ENCODE measurements at places on chromosomes 12 and 14.
A peak's percentile ranks its signal among the peaks of the same experiment; 100 is the strongest.

- H3K27ac ChIP-seq = no peak overlapping the region
- no peaks in the 10 kb centered on the region for H3K36me3 ChIP-seq
- no peak for DNase-seq
- H3K27me3 ChIP-seq = no peaks in the 10 kb centered on the region
Measured at GRCh38 chr12:29799591-29799990, 15.8 kb upstream of the TMTC1 start.

DNA sequence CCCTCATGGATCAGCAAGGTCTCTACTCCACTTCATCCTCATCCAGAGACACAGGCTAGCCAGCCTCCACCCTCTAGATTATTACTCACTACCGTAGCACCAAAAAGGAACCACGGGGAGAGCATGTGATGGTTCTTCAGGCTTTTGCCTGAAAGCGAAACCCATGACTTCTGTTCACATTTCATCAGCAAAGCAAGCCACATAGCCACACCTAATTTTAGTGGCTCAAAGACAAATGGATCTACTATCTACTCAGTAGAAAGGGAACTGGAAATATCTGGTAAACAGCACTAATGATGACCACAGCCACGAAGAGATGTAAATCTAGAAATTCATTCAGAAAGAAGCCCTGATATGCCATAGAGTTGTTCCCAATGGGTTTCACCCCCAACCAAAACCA is 51.4 kb downstream of the VCPKMT start:
- H3K4me1 ChIP-seq = peaks cover 30% of the 10 kb centered on the region
- no peak overlapping the region for H3K4me3 ChIP-seq
- DNase-seq = peak; percentile 65
- H3K27ac ChIP-seq = peak overlapping the region; percentile 7
- H3K36me3 ChIP-seq = no peaks in the 10 kb centered on the region

DNA sequence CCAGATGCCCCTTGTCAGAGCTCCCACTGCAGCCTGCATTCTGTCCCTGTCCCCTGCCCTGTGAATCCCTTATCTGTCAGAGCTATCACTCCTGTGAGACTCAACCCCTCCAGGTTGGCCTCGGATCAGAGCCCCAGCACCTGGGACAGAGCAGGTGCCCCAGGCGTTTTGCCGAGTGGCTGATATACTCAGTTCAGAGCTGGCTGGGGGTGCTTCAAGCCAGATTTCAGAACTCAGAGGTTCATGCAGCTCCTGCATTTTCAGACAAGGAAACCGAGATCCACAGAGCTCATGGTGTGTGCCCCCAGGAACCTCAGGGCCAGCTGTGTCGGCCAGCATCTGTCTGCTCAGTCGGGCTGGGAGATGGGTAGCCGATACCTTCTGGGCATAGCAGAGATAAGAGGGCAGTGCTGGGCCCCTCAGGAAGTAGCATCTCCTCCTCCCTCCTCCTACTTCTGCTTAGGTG is 228.0 kb upstream of the RTL1 start:
- no peak for DNase-seq
- no peaks in the 10 kb centered on the region for H3K27me3 ChIP-seq
- no peak overlapping the region for H3K27ac ChIP-seq
- no peaks in the 10 kb centered on the region for H3K36me3 ChIP-seq
- no peaks in the 10 kb centered on the region for H3K4me1 ChIP-seq

- peaks cover 71% of the 10 kb centered on the region for H3K4me1 ChIP-seq
- H3K27me3 ChIP-seq = no peaks in the 10 kb centered on the region
- no peak for DNase-seq
Measured at GRCh38 chr14:64508215-64508776, 3.7 kb downstream of the ZBTB1 start.

DNA sequence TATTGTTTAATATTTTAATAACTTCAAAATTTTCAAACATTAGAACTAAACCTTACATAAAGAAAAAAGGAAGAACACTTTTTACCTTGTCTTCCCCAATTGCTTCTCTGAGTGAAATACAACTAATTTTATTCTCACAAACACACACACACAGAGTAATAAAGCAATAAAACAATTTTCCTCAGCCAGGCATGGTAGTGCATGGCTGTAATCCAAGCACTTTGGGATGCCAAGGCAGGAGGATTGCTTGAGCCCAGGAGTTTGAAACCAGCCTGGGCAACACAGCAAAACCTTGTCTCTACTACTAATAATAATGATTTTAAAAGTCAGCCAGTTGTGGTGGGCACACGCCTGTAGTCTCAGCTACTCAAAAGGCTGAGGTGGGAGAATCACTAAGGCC is 13.1 kb downstream of the PPP1R12A start:
- H3K27me3 ChIP-seq = no peaks in the 10 kb centered on the region
- DNase-seq = no peak
- H3K27ac ChIP-seq = no peak overlapping the region
- peaks cover 23% of the 10 kb centered on the region for H3K4me1 ChIP-seq
- no peak overlapping the region for H3K4me3 ChIP-seq
- no peaks in the 10 kb centered on the region for H3K36me3 ChIP-seq

DNA sequence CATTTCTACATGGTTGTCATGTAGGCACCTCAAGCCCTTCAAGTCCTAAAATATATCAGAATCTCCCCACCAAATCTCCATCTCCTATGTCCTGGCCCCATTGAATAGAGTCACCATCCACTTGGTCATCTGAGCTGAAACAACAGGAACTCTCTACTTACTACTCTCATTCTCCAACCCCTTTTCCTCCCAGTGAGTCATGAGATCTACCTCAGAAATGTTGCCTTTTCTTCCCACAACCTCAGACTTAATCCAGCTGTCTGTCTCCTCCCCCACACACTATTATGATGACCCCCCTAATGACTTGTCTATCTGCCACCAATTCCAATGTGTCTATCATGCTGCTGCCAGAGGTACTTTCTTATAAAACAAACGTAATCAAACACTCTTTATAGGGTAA is 72.3 kb upstream of the TMEM263 start:
- no peaks in the 10 kb centered on the region for H3K4me1 ChIP-seq
- H3K27me3 ChIP-seq = no peaks in the 10 kb centered on the region
- H3K27ac ChIP-seq = no peak overlapping the region
- DNase-seq = no peak
- no peak overlapping the region for H3K4me3 ChIP-seq
- no peaks in the 10 kb centered on the region for H3K36me3 ChIP-seq

- no peak for DNase-seq
- H3K4me3 ChIP-seq = no peak overlapping the region
- no peaks in the 10 kb centered on the region for H3K27me3 ChIP-seq
- no peaks in the 10 kb centered on the region for H3K36me3 ChIP-seq
- no peak overlapping the region for H3K27ac ChIP-seq
Measured at GRCh38 chr12:5102261-5102789, 58.6 kb downstream of the KCNA5 start.

DNA sequence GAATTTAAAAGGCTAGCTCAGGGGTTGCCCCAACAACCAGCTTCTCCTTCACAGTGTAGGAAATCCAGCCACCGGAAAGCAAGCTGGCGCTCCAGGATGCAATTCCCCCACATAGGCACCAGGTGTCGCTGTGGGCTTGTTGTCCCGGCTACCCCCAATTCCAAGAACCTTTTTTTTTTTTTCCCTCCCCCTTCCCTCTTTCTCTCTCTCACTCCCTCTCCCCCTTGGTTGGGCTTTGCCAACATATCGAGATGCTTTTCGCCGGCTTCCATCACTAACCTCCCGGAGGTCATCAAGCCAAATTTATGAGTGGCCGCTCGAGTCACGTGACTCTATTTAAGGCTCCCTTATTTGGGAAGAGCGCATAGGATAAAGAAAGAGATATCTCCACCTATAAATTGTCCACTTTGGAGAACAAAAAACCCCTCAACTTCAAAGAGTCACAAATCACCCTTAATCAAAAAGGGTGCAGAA is at the start of gene HOXC5:
HOXC5 (plus strand) TSS at position 424 of the 474 bp plus-strand sequence. CDS start 73 bp downstream, outside the sequence.
- H3K27ac ChIP-seq = no peak within 1 kb of the TSS
- H3K4me3 ChIP-seq = peak within 1 kb of the TSS; percentile 28
- peaks cover 12% of the 10 kb centered on the region for H3K4me1 ChIP-seq
- peaks cover 66% of the 10 kb centered on the region for H3K27me3 ChIP-seq
- DNase-seq = no peak
- no peaks in the 10 kb centered on the region for H3K36me3 ChIP-seq

DNA sequence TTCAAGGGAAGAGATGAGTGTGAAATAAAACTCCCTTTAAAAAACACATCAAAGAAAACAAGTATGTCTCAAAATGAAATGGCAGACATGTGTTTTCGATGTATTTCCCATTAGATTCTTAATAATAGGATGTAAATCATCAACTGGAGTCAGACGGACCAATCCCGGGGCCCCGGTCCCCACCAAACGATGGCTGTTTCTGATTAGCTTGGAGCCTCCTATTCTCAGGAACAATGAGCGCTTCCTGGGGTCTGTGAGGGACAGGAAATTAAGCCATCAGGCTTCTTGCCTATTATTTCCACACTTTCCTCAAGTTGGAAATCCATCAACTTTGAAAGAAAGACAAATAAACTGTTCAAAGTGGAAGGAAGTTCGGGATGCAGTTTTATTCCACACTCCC is 179.4 kb downstream of the EFCAB11 start:
- H3K36me3 ChIP-seq = no peaks in the 10 kb centered on the region
- peaks cover 14% of the 10 kb centered on the region for H3K4me1 ChIP-seq
- H3K4me3 ChIP-seq = no peak overlapping the region
- no peak for DNase-seq
- H3K27ac ChIP-seq = no peak overlapping the region

GRCh38 chr14:106877517-106877916 is 1351.1 kb downstream of the TMEM121 start:
- H3K27me3 ChIP-seq = no peaks in the 10 kb centered on the region
- no peak overlapping the region for H3K4me3 ChIP-seq
- no peaks in the 10 kb centered on the region for H3K4me1 ChIP-seq
- no peak for DNase-seq
- no peak overlapping the region for H3K27ac ChIP-seq

DNA sequence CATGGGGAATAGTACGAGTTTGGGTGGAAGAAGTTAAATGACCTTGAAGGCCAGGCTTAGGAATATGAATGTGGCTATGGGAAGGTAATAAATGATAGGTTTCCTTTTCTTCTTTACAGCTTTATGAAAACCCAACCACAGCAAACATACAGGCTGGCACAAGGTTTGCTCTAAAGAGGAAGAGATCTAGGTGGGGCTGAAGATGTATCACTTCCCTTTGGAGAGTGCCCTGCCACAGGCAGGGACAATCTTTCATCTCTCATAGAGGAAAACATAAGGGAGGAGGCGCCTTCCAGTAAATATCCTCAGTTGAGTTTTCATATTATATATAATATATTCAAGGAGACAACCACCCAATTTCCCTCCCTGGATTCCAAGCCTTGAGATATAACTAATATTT is 72.9 kb upstream of the FRMD6 start:
- no peak overlapping the region for H3K27ac ChIP-seq
- H3K36me3 ChIP-seq = no peaks in the 10 kb centered on the region
- DNase-seq = no peak
- peaks cover 3% of the 10 kb centered on the region for H3K4me1 ChIP-seq
- no peak overlapping the region for H3K4me3 ChIP-seq

DNA sequence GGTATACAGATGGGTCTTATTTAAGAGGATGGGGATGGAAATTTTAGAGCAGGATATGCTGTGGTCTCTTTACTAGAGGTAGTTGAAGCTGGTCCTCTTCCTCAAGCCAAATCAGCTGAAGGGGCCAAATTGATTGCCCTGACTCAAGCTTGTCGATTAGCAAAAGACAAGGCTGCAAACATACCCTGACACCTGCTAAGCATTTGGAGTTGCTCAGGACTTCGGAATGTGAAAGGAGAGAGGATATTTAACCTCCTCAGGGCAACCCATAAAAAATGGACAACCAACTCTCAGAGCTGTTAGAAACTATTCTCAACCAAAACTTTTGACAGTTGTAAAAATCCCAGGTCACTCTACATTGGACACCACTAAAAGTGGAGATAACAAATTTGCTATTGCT is 15.6 kb downstream of the PTGDR start:
- no peaks in the 10 kb centered on the region for H3K4me1 ChIP-seq
- H3K27ac ChIP-seq = no peak overlapping the region
- H3K27me3 ChIP-seq = no peaks in the 10 kb centered on the region
- no peak overlapping the region for H3K4me3 ChIP-seq

DNA sequence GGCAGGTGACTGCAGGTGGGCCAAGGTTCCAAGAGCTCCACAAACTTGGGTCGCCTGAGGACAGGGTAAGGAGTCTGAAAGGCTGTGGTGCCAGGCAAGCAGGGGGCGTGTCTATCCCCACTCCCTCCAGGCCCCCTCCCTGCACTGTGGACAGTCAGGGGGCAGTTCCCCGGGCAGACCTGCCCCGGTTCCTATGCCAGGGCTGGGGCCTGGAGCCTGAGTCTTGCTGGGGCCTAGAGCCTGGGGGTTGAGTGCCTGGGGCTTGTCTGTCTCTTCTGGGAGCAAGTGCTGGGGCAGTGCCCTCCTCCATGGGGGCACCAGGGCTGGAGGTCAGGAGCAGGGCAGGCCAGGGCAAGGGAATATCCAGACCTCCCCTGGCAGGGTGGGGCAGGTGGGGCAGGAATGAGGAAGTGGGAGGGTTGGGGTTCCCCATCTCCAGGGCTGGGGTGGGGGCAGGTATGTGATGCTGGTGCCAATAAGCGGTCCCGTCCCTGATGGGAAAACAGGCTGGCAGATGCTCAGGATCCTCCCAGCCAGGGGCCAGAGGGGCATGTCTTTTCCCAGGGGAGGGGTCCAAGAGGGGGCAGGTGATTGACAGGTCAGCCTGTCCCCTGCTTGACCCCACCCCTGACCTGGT is 11.9 kb upstream of the TNFAIP2 start:
- no peak overlapping the region for H3K27ac ChIP-seq
- no peaks in the 10 kb centered on the region for H3K36me3 ChIP-seq
- no peak overlapping the region for H3K4me3 ChIP-seq
- H3K27me3 ChIP-seq = no peaks in the 10 kb centered on the region

DNA sequence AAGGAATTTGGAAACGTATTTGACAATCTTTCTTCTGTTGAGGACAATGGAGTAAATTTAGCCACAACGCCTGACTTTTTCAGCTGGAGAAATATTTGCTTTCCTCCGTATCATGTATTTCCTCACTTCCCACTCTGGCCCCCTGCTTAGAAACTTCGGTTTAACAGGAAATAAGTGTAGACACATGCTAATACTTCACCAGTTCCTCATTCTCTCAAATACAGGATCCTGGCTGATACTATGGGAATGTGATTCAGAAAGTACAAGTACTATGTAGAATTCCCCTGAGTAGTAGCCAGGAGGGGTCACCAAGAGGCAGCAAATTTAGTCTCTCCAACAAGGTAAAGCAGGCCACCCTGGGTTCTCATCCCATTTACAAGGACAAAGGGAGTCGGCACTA is 58.0 kb downstream of the FAR2 start:
- H3K4me1 ChIP-seq = no peaks in the 10 kb centered on the region
- no peaks in the 10 kb centered on the region for H3K27me3 ChIP-seq
- H3K4me3 ChIP-seq = no peak overlapping the region
